ENCODE measurements at places on chromosomes 1 and 21.

DNA sequence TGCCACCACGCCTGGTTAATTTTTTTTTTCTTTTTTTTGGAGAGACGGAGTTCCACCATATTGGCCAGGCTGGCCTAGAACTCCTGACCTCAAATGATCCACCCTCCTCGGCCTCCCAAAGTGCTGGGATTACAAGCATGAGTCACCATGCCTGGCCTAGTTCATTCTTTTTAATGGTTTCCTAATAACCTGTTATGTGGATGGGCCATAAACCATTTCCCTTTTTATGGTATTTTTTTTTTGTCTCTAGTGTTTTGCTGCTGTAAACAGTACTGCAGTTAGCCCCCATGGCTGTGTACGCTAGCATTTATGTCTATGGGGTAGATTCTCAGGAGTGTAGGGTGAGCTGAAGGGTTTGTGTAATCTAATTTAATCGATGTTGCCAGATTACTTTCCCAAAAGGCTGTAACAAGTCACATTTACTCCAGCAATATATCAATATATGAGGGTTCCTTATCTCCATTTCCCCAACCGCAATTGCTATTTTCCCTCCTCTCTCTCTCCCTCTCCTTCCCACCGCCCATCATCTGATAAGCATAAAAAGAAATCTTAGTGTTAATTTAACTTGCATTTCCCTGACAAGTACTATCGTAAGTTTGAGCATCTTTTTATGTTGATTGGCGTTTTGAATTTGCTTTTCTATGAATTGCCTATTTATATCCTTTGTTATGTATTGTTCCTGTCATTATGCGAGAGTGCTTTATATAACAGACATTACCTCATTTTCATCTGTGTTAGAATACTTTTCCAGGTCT is 28.7 kb downstream of the RCSD1 start:
- no peak for DNase-seq

DNA sequence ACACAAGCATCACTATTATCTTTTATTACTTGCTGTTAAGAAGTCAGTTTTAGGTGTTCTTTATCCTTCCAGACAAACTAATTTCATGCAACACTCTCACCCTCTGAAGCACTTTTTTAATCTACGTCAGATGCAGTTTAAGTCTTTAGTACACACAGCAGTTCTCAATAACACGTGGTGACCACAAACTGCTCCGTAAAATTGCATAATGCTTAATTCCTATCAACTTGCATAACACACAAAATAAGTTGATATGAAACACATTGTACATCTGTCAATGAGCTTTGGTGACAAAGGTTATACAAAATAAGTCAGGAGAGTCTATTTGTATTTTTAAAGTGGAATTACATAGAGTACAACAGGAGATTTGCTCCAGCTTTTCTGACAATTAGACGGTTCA is 140.9 kb upstream of the ETS2 start:
- no peak for DNase-seq

DNA sequence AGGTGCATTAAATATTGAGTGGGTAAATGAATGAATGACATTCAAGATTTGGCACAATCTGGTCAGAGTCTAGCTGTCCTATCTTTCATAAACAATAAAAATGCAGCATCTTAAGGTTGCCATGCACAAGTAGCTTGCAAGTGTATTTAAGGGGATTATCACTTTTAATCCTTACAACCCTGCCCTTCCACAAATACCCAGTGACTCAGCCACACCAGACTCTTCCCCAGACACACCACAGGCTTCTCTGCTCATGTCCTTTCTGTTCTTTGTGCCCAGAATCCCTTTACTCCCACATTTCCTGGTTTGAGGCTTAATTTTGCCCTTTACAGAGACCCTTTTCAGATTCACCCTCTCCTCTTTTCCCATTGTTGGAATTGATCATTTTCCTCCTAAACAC is 59.8 kb downstream of the KIRREL1 start:
- no peak for DNase-seq

DNA sequence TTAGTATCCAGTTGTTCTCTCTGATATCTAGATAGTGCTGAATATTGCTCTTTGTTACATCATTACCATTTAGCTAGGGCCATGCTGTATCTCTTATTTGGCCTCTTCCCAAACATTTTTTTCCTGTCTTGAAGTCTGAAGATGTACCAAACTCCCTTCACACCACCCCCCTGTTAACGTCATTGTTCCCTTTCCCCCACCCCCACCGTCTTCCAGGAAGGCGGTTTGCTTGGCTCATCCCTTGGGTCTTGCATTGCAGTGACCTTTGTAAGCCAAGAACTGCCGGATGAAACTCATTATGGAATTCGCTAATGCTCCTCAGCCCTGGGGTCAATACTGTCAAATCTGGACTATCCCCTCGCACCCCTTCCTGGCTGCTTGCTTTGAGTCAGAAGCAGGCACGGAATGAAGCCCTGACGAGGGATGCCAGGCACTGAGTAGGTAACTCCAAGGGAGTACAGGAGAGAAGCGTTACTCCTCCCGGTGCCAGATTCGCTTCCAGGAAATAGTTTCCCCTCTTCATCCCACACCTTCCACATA is 283.1 kb downstream of the TM2D1 start:
- no peak for DNase-seq

GRCh38 chr21:39552856-39553255 is 59.9 kb upstream of the B3GALT5 start:
- no peak for DNase-seq

DNA sequence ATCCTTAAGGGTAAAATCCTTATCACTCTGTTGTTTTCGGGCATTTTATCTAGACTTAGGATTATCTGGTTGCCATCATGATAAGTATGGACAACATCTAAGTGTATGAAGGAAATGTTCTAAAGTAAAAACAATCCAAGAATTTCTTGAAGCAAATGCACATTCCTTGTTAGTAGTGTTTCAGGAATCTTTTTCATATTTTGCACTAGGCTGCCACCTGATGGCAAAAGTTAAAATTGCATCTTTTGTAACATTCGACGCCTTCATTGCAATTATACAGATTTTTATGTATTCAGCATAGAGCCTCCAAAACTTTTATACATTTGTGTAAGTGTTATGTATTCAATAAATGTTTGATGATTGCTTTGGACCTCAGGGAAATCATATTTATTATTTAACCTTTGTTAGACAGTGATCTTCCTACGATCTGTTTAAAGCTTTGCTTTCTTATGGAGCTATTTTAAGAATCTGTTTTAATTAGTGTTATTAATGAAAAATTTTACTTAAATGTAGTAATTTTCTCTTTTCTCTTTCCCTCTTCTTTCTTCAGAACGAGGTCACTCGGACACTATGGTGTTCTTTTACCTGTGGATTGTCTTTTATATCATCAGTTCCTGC is 49.4 kb upstream of the KIAA1614 start:
- DNase-seq: peak; percentile 48

- DNase-seq: no peak
Measured at GRCh38 chr21:37575580-37575979, 209.0 kb downstream of the DYRK1A start.

GRCh38 chr1:194181845-194182244 is 995.4 kb upstream of the B3GALT2 start:
- no peak for DNase-seq

GRCh38 chr1:34398241-34398915 is 221.7 kb downstream of the C1orf94 start:
- no peak for DNase-seq

GRCh38 chr1:235867903-235868469 is 1.3 kb upstream of the LYST start:
- peak; percentile 45 for DNase-seq

DNA sequence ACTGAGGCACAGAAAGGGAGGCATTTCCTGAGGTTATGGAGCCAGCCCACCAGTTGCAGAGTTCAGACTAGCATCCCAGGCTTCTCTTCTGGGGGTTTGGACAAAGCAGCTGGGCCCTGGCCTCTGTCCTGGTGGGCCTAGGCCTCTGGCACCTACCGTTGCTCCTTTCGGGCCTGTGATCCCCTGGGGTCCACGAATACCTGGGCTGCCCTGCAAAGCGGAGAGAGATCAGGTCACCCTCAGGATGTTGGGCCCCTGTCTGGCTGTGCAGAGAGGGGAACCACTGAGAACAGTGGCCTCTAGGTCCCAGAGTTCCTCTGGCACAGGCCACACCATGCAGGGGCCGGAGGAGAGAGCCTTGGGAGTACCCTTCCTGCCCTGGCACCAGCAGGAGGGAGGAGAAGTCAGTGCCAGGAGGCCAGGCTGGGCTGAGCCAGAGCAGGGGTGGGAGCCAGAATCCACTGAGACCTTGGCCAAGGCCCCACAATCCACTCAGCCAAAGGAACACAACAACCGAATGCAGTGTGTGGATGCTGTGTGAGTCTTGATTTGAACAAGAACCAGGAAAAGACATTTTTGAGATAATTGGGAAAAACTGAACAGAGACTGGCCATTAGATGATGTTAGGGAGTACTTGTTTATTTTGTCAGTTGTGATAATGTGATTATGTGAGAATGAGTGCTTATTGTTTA is 8.9 kb downstream of the COL9A2 start:
- no peak for DNase-seq

DNA sequence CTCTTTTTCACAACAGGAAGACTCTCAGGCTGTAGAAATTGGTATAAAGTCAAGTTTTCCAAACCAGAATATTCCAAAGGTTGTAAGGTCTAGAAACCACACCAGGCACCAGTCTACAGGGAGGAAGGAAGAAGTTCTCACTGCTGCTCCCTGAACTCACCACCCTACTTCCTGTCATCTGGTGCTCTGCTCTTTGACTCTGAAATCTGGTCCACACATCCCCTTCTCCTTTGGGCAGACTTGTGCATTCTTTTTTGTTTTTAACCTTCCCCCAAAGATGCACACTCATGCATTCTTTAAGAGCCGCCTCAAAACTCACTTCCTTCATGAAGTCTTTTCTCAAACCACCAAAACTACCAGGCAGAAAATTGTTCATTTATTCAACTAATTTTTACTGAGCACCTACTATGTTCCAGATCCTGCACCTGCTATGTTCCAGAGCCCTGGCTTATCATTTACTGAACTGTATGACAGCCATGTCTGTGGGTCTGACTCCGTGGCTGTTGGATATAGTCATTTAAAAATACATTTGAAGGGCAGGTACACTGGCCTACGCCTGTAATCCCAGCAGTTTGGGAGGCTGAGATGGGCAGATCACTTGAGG is 30.1 kb upstream of the EPS15 start:
- DNase-seq: no peak

- DNase-seq: no peak
Measured at GRCh38 chr1:215776336-215776735, 209.2 kb downstream of the KCTD3 start.

- no peak for DNase-seq
Measured at GRCh38 chr1:25185409-25186160, 46.7 kb downstream of the SYF2 start.

DNA sequence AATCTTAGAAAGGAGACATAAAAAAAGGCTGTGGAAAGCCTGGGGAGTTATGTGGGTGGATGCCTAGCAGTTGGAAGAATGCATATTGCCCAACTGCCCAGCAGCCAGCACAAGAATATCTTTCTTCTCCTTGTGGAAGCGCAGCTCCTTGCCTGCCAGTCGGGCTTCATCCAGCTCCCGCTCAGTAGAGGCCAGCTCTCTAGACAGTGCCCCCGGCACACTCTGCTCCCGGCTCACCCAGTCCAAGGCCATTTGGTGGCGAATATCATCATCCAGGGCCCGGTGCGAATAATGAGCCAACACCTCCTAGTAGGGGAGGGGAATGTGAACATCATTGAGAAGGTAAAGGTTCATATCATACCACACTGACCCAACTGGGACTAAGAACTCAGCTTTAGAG is 9.0 kb upstream of the RBM8A start:
- DNase-seq: no peak

DNA sequence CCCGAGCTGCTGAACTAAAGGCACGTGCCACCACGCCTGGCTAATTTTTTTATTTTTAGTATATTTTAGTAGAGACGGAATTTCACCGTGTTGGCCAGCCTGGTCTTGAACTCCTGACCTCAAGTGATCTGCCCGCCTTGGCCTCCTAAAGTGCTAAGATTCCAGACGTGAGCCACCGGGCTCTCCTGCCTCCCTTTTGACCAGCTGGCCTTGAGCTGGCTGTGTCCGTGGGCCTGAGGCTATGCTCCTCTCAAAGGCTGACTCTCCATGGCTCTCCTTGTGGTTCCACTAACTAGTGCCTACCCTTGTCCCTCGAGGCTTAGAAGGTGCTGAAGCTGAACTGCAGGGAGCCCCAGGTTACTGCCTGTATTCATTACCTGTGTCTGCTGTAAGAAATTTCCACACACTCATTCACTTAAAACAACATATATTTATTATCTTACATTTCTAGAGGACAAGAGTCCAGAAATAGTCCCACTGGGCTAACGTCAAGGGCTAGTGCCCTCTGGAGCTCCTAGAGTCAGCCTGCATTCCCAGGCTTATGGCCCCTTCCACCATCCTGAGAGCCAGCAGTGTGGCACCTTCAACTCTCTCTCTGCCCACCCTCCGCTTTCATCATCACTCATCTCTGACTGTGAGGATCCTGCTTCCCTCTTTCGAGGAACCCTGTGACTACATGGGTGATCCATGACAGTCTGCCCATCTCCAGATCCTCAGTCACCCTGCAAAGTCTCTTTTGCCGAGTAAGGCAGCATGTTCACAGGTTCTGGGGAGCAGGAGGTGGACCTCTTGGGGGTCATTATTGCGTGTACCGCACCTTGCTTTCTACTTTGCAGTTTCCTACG is 34.9 kb downstream of the ETS2 start:
- DNase-seq: no peak

- DNase-seq: peak; percentile 23
Measured at GRCh38 chr1:84156210-84156621, 12.1 kb downstream of the PRKACB start.

GRCh38 chr21:14300074-14300473 is 82.9 kb downstream of the HSPA13 start:
- DNase-seq: no peak

DNA sequence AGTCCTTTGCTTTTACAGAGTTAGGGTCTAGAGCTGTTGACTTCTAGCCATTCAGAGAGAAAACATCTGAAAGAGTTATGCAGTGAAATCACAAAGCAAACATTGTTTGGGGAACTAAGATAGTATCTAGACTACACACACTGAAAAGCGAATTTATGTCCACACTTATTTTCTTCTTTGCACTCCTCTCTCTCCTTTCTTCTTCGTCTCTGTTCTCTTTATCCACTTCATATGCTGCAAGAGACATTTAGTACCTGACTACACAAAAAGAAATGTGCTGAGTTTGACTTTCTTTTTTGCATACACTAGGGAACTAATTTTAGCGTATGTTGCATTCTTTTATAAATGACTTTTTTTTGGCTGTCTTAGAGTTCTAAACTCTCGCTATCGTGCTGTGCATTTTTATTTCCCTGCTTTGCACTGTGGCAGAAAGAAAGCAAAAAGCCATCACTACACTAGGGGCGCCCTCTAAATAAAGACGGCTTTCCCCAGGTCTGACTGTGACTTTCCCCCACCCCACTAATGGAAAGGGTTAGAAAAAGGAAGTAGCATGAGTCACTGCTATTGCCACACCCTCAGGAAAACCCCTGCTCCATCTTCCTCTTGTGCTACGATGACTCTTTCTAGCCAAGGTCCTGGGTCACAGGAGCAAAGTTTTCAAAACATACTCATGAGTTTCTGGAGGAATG is 65.7 kb downstream of the MAP3K7CL start:
- peak; percentile 85 for DNase-seq

- no peak for DNase-seq
Measured at GRCh38 chr1:179153217-179153616, 71.3 kb downstream of the TOR3A start.

- DNase-seq: no peak
Measured at GRCh38 chr1:158285756-158286241, 3.9 kb upstream of the CD1C start.

Data from CD4-positive, alpha-beta T cell treated with Interleukin-15 for 4 hours (primary cell).